ENCODE measurements at places on chromosomes 13 and 19.

GRCh38 chr13:37690361-37690760, 91.8 kb upstream of the POSTN start:
- no peak for DNase-seq

DNA sequence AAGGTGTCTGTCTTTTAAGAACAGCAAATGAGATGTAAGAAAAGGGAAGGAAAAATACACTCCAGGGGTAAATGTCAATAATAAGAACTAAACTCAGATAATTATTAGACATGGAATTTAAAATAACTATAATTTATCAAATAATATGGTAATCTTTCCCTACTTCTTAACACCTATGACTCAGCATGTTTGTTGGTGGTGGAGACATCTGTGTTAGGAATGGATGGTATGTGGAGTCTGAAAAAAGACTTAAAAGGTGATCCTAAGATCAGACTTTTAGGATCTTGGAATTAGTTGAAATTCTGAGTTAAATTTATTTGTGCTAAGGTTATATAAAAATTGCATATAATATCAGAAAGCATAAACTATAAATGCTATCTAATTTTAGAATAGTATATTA, 915.1 kb downstream of the SLITRK5 start:
- DNase-seq: no peak

DNA sequence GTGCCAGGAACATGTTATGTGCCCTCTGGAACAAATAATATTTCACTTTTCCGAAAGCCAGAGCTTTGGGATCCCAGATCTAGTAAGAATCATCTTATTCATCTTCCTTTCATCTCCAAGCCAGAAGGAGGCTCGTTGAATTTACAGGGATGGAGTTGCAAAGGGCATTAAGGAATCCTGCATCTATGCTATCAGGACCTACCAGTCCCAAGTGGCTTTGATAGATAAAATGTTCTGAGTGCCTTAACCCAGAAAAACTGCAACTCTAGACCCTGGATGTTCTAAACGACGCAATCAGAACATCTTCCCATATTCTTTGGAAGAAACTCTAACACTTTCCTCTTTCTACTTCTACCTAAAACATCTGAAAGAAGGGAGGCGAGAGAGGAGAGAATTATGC, 9.2 kb upstream of the EDDM13 start:
- no peak for DNase-seq

- no peak for DNase-seq
These were observed 24.5 kb downstream of the RDH8 start for GRCh38 chr19:10037809-10038208.

DNA sequence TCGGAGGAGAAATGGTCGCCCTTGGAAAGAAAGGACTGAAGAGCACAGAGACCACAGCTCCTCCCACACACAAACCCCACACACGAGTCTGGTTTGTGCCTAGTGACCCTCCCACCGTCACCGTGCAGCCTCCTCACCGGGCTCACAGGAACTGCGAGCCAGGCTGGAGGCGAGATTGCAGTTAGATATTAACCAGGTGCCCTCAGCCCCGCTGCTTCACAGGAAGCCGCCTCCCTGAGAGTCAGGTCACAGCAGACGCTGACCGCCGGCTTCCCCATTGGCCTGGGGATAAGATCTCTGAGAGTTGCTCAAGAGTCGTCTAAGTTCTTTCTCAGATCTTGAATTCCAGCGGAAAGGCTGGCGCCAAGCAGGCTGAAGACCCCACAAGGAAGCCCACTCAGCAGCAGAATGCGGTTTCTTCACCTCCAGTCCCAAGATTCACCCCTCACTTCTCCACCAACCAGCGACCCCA, 870 bp downstream of the ZNF44 start:
- DNase-seq: peak; percentile 69
